ENCODE measurements at places on chromosomes 5 and 9.
A peak's percentile ranks its signal among the peaks of the same experiment; 100 is the strongest.

- peak; percentile 29 for DNase-seq
Observed at GRCh38 chr5:141992349-141992963, 20.4 kb downstream of the GNPDA1 start.

DNA sequence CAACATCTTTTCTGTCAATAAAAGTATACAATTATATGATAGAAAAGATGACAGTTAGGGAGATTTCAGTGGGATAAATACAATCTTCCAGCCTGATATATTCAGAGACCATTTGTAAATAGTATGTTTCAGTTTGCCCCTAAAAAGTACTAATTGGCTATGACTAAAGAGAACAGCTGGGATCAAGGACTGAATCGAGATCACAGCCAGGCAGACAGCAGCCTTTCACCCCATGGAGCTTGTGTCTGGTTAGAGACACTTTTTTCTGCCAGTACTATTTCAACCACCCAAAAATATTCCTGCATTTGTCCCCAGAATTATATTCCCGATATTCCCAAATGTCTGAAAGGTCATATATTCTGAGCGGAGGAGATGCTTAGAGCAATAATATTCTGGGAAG is 577.3 kb upstream of the TLE4 start:
- DNase-seq, result no peak

DNA sequence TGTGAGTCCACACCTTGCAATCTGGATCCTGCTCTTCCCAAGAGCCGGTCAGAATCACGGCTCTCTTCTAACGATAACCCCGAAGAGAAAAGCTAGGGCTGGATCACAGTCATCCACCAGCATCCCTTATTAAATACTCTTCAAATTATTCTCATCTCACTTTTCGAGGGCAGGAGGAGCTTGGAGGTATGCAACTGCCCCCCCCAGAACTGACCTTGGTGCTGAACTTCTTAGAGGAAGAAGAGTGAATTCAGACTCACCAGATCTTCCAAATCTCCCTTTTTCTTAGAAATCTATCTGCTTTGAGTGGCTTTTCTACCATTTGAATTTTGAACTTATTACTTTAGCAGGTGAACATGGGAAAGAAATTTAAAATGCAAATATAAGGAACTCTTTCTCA is 75.7 kb downstream of the MED10 start:
- no peak for DNase-seq

DNA sequence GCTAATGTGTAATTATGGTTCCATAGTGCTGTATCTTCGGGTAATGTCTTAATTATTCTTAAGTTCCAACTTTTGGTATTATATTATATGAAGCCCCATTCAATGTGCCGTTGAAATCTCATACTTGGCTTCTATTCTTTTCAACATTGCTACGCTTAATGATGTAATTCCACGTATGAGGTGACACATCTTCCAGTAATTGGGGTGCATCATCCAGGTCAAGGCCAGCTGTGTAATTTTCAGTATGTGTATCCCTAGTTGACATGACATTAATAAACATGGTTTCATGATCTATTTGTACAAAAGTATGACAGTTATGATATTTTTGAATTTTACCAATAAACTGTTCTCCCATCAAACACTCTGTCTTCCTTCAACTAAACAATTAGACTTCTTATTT is 546.3 kb downstream of the CTNND2 start:
- DNase-seq, result no peak

- DNase-seq, result peak; percentile 65
Observed at GRCh38 chr5:117889596-117889995, 1098.8 kb downstream of the DTWD2 start.

- DNase-seq, result no peak
Observed at GRCh38 chr5:148635321-148636083, 18.8 kb downstream of the HTR4 start.

DNA sequence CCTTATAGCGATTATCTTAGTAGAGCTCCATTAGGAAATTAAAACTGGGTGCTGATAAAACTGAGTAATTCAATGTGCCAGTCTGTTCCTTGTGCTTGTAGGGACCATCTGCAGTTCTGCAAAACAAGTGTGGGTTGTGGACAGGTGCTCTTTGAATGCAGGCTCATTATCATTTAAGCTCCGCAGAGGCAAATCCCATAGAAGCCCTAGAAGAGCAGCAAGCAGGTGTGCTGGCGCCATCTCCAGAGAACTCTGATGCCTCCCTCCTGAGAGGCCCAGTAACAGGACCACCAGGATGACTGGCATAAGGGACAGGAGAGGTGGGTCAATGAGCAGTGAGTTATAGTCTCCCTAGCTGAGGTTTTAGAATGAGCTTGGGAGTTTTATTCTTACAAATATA is 1342.4 kb upstream of the DMAC1 start:
- no peak for DNase-seq

- DNase-seq, result no peak
Observed at GRCh38 chr5:131281133-131281867, 17.4 kb downstream of the CDC42SE2 start.

GRCh38 chr5:108472237-108472636 is 90.3 kb upstream of the FBXL17 start:
- no peak for DNase-seq

GRCh38 chr5:98258939-98259338 is 514.5 kb upstream of the RGMB start:
- no peak for DNase-seq

- peak; percentile 87 for DNase-seq
Observed at GRCh38 chr5:83368319-83368718, 103.2 kb upstream of the VCAN start.

- DNase-seq, result no peak
Observed at GRCh38 chr9:112884721-112885120, 6.0 kb downstream of the SLC46A2 start.

DNA sequence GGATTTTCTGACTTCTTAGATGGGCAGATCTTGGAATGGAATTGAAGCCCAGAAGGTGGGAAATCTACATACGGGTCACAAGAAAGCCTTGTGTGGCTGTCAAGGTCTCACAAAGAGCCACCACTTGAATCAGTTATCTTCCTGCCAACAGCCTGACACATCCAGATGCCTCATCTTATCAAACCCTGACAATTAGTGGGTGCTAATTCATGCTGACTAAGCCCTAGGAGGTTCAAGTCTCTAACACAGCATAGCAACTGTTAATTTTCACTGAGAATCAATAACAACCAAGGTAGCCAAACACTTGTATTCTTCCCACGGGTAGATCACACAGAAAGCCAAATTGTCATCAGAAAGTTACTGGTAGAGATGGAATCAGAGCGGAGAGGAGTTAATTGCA is 222.2 kb downstream of the TMEM167A start:
- no peak for DNase-seq

All from fibroblast of gingiva (primary cell).